M059J (cell line): ENCODE measurements at places on chromosomes 5 and 9.

- peak; percentile 11 for DNase-seq
Measured at GRCh38 chr9:113222482-113222841, 1.1 kb downstream of the SLC31A1 start.

DNA sequence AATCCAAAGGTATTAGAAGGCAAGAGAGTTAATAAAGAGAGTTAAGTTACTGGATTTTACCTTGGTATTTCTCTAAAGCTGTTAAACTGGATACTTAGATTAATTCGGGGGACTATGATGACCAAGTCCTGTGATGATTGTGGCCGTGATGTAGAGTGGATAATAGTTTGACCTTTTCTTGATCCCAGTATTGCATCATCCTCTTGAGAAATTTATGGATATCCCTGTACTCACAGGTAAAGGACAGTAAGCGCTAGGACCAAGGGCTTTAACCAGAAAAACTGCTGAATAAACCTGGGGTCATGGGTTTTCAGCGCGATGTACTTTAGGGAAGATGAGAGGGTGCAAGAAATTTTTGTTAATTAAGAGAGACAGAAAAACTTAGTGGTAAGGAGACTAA is 8.3 kb downstream of the OR13C8 start:
- no peak for DNase-seq

- DNase-seq = no peak
Measured at GRCh38 chr9:127437497-127438264, 13.5 kb downstream of the ZNF79 start.

DNA sequence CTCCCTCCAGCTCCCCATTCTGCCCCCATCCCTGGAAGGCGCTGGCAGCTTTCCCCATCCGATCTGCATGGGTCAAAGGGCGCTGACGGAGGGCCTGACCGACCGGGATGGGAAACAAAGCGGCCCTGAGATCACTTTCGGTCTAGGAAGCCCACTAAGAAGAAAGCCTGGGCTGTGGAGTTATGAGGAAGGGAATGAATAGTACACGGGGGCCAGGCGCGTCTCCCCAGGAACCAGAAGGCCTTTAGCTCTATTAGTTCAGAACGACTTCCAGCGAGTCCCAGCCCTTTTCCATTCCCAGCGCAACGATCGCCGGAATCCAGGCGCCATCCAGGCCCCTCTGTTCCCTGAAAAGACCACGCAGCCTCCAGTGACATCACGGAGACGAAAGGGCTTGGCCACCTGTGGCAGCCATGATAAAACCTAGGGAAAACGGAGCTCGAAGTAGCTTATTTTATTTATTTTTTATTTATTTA is 70.1 kb upstream of the CCDC180 start:
- no peak for DNase-seq

GRCh38 chr9:16131264-16131663 is 578.4 kb downstream of the CCDC171 start:
- DNase-seq = peak; percentile 45

- no peak for DNase-seq
Measured at GRCh38 chr9:4798281-4799032, 5.7 kb downstream of the RCL1 start.

DNA sequence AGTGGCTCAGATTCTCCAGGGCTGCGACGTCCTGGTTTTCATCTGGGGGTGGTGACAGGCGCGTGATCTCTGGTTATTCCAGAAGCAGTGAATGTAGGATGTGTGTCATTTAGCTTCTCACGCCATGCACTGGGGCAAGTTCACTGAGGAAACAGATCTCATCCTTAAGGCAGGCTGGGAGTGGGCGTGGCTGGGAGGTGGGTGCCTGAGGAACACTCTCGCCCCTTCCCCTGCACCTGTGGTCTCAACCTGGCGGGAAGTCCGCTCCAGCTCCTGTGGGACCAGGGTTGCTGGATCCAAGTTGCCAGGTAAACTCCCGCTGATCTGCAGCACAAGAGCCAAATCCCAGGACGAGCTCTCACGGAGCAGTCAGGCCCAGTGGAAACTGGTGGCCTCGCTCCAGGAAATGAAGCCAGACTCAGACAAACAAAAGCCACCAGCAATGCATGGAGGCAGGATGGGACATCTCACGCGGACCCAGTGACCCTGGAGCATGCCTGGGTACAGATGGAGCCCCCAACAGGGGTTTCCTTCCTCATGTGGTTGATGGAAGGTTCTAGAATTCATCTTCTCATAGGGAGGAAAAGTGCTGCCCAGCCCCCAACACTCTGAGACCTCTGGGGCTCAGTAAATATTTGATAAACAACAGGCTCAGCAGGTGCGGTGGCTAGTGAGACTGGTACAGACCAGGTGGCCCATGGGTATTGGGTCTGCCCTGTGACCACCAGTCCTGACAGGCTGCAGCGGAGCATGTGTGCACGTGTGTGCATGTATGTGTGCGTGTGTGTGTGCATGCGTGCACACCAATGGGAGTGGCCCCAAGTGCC is 16.3 kb upstream of the SLC12A7 start:
- no peak for DNase-seq

DNA sequence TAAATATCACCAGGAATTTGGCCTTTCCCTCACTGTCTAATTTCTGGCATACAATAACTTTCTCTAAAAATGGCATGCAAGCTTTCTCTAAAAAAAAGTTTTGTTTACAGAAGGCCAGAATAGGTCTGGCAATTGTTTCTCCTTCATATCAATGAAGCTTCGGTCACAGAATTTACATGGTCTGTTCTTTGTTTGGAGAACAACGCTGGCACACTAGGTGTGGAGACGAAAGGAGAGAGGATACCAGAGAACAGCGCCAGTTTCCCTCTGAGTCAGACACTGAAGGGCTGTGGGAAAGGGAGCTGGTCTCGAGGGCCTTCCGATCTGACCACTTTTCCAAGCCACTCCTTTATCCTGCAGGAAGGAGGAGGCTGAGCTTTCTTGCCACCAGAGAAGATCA is 60.1 kb upstream of the ITGA1 start:
- DNase-seq = peak; percentile 91

DNA sequence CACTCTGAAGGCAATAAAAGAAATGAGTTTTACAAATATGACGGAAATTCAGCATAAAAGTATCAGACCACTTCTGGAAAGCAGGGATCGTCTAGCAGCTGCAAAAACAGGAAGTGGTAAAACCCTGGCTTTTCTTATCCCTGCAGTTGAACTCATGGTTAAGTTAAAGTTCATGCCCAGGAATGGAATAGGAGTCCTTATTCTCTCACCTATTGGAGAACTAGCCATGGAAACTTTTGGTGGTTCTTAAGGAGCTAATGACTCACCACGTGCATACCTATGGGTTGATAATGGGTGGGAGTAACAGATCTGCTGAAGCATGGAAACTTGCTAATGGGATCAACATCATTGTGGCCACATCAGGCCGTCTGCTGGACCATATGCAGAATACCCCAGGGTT is 93.5 kb upstream of the RGMB start:
- peak; percentile 73 for DNase-seq

GRCh38 chr9:121298016-121298538 is 30.1 kb downstream of the GSN start:
- no peak for DNase-seq

DNA sequence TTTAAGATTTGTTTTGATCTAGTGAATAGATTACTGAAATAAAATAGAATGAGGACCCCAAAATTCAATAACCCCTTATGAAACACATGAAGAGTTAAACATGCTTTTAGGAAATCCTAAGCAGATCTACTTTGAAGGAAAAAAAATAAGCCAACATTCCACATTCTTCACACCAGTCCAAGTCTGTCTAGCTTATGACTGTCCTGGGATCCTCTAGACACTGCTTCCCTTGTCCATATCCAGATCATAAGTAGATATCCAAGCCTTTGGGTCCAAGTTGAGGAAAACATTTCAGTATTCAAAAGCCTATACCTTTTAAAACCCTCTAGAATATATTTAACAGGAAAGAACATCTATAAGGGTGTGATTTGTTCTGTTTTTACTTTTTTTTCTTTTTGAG is 58.8 kb upstream of the MINAR2 start:
- no peak for DNase-seq

DNA sequence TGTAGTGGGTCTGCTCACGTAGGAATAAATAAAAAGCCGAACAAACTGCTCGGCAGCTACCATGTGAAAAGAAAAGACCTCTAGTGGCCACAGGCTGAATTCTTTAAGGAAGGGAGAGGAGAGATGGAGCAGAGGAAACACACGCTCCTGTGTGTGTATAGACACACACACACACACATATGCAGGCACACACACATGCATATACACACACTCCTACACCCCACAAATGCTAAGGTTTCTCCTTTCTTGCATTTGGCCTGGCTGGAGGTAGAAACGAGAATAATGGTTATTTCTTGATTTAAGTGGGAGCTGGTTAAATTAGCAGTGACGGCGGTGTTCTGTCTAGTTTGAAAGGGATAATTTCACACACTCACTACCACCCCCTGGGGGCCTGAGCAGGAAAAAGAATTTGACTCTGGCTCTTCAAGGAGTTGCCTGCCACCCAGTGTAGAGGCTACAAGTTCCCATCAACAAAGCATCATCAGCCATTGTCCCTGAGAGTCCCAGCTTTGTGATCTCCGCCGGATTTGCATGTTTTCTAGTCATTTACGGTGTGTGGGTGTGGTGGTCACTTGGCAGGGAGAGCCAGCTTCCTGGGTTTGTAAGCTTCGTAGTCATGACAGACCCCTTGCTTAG is at the start of gene INSYN2B:
Gene INSYN2B (minus strand): TSS at position 78 of the 636 bp plus-strand sequence. CDS start 96,597 bp downstream, outside the sequence.
- peak; percentile 90 for DNase-seq
